Lung microvascular endothelial cell (primary cell): ENCODE measurements at places on chromosomes 6 and 20. TPM values are rescaled to one million over a fixed set of nuclear protein-coding genes. Genes with fewer than 3 reads are reported as not detected.

Gene GJA10
- not detected in 2 replicates for total RNA-seq

DNA sequence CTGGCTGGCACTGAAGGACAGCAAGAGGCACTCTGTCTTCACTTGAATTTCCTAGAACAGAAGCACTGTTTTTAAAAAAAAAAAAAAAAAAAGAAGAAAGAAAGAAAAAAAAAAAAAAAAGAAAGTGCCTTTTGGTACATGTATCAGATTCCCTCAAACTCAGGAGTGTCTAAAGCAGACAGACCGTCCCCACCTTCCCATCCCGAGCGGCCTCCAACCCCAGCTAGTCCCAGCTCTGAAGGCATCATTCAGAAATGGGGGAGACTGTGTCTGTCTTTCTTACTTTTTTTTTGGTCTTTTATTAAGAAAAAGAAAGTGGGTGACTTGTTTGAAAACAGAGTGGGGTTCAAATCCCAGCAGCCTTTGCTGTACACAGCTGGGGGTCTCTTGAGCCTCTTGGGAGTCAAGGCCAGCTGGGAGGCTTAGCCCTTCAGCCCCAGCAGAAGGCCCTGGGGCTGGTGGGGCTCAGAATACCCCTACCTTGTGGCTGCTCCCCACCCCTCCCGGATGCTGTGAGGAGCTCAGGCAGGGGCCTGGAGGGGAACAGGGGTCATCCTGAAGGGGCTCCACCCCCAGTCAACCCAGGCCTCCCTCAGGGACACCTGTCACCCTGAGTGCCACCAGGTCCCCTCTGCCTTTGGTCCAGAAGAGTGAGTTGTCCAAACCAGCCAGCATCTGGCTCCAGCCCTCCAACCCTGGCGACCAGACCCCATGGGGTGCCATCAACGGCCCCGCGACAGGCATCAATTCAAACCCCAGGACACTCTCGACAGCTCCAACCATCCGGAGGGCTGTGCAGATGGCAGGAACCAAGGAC lies 128.3 kb downstream of the TAF4 start:
- no peak for DNase-seq

Gene CEP162
- 3.0 and 3.3 TPM in 2 replicates for total RNA-seq

GRCh38 chr20:43955750-43956191 lies 41.1 kb downstream of the TOX2 start:
- no peak for DNase-seq

Gene PAX1
- total RNA-seq: not detected in 2 replicates

Gene CTCFL
- not detected in 2 replicates for total RNA-seq

GRCh38 chr6:168120390-168121302 lies 41.6 kb upstream of the FRMD1 start:
- no peak for DNase-seq

DNA sequence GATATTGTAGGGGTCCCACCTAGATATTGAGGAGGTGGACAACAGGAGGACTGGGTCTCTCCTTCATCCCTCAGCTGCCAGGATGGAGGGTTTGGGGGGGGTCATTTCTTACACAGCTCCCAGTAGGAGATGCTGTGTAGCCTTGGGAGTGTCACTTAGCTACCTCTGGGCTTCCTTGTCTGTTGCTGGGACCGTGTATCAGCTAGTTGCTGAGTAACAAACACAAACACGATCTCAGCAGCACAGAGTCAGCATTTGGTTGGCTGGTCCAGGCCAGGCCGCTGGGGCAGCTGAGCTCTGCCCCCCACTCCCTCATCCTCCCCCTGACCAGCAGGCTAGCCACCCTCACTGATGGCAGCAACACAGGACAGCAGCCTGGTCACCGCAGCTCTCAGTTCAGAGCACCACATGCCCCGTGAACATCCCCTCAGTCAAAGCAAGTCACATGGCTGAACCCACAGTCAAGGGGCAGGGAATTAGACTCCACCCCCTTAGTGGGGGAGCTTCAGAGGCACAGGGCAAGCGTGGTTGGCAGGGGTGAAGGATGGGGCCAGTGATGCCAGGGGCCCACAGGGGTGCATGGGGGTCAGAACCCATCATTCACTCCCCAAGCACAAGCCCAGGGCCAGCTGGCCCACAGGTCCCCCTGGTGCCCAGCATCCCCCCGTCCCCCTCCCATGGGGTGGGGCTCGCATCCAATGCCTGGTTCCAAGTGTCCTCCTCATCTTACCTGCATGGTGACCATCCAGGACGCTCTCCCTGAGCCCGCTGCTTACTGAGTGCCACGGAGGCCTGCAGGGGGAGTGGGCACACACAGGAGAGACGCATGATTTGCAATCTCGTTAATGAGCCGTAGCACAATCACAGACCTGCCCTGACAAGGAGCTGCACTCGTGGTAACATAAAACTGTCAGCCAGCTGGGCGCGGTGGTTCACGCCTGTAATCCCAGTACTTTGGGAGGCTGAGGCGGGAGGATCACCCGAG lies 112.4 kb downstream of the TAF4 start:
- DNase-seq: no peak

GRCh38 chr6:116217069-116217468 lies 36.8 kb downstream of the TSPYL4 start:
- peak; percentile 38 for DNase-seq

Gene TRIM15
- total RNA-seq: not detected in 2 replicates

DNA sequence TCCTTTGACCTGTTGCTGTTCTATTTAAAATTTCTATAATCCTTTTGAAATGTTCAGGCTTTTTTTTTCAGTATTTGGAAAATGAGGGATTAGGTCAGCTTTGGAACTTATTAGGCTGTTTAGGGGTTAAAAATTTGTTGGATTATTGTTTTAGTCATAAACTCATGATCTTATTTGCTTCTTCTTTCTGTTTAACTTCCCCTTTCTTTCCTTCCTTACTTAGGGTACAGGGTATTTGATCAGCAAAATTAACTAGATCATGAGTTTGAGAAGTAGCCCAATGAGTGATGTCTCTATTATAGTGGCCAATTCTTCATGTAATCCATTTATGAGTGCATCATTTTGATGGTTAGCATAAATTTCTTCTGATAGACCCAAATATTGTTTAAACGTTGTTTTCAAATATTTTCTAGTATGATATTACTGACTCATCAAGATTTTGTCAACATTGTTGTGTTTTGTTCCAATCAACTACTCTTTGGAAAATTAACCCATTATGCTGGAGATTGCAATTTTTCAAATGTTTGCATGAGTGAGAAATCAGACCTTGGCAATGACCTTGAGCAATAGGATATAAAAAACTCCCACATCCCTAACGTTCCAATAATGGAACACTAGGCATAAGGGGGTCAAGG lies 94.4 kb downstream of the OTOR start:
- DNase-seq: no peak

DNA sequence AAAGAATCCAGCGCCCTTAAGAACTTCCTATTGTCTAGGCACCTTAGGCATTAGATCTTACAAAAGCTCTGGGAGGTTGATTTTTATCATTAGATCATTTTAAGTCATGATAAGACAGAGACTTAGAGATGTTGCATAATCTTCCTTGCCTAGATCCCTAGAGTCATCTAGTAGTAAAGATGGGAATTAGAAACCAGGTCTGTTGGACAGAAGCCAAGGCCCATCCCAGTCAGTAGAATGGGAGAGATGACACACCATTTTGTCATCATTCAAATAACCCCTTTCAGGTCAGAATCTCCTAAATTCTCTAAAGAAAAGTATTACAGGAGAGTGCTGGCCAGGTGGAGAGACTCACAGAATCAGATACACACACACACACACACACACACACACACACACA lies 579.1 kb downstream of the BMP2 start:
- DNase-seq: no peak

GRCh38 chr6:107845777-107846176 lies 21.7 kb upstream of the SCML4 start:
- DNase-seq: no peak

DNA sequence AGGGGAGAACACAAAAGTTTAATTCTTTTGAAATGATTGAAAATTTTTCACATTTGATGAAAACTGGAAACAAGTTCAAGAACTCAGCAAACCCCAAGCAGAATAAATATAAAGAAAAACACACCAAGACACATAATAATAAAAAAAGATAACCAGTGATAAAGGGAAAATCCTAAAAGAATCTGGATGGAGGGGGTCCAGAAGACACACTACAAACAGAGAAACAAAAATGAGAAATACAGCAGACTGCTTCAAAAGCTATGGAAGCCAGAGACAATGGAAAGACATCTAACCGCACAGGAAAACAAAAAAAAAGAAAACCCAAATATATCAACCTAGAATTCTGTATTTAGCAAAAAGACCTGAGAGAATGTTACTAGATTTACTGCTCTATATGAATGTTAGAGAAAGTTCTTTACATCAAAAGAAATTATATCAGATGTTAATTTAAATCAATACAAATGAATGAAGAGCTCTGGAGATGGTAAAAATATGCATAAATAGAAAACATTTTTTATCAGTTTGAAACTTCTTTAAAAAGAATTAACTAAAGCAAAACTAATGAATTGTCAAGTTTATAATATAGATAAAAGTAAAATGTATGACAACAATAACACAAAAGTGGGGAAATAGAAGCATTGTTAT lies 310.7 kb upstream of the PREP start:
- no peak for DNase-seq

Gene KCNK15
- total RNA-seq: not detected in 2 replicates

DNA sequence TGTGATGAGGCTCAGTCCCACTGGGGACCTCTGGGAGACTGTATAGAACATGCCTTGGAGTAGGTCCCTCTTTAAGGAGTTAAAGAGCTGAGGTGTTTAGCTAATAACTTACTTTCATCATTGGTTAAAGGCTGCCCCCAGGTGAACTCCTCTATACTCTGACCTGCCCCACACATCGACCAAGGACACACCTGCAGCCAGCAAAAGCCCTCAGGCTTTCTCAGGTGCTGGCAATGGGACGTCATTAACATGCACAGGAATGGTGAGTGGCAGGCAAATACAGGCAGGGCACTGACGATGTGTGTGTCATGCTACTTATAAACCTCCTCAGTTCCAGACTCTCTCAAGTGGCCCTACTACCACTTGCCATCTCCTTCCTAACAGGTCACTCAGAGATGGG lies 366.4 kb downstream of the KIF16B start:
- DNase-seq: no peak

DNA sequence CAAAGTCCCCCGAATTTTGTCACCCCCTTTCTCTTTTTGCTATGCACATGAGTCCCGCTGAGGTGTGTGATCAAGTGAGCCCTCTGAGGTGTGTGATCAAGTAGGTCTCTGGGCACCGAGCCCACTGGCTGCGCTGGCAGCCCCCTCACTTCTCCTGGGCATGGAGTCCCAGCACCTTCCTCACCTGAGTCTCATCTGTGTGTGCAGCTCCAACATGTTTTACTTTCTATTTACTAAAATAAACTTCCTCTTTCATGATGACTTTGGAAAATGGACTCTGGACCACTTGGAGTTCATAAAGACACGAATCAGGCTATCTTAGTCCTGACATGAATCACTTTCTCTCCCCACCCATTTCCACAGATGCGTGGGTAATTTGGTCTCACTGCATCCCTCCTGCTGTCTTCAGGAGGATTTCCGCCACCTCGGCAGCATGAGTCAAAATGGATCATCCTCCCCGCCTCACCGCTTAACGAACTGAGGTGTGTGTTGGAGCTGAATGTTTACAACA lies 39.8 kb downstream of the PRDM1 start:
- DNase-seq: no peak

DNA sequence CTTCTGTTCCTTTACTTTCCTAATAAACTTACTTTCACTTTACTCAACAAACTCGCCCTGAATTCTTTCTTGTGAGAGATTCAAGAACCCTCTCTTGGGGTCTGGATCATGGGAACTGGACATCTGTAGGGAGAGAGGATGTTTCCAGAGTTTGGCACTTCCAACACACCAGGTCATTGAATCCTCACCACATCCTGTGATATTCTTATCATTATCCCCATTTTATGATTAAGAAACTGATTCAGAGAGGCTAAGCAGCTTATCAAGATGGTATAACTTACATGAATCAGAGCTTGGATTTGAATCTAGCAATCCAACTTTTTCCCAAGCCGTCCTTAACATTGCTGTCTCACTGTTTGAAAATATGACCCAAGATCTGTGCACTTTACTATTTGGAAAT lies 15.5 kb downstream of the PPIL6 start:
- no peak for DNase-seq

DNA sequence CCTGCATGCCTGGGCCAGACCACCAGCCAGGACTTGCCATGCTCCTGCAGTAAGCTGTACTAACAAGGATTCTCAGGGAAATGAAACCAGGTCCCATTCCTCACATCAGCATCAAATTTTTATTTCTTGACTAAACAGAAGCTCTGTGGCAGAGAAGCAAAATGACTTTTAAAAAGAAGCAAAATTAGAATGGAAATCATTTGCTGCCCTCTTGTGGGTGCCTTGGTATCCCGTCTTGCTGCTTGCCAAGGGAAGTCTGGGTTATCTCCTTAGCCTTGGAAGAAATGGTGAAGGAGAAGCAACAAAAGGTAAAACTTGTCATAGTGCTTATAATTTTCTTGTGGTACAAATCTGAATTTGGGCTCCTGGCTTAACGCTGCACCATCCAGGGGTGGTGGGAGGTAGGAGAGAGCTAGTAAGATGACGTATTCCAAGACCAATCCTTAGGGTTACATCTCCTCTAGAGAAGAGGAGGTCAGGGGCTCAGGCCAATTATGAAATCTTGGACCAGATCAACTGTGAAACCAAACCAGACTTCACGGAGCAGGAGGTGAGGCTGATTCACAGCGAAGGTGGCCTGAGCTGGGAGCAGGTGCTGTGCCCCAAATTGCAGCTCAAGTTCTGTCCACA lies 107.5 kb downstream of the FAXC start:
- DNase-seq: no peak

DNA sequence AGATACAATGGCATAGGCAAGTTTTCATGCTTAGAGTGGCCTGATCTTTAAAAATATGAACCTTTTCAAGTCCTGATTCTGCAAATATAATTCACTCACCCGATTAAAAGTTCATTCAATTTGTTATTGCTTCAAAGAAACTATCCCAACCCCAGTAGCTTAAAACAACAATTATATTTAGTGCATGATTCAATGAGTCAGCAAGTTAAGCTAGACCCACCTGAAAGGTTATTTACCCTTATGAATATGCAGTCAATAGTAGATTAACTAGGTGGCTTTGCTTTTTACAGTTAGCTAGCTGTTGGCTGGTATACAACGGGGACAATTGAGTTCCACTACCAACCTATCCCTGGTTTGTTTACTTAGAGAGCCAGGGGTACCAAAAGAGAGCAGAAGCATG lies 95.6 kb upstream of the ANKEF1 start:
- DNase-seq: no peak
